ENCODE measurements at places on chromosomes 5 and 9.

DNA sequence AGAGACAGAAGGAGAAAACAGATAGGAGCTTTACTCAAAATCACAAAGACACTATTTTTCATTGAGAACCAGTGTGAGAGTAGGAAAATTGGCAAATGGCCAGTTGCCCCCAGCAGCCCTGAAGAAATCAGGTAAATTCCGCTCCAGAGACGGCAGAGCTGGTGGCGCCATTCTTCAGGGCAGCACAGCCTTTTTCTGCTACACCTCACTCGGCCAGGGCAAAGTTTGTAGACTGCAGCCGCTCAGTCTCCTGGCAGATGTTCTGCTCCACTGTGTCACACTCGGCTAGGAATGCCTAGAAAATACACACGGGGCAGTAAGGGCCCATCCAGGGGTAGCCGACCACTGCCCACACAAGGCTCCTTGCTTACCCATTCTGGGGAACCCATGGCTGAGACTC, 9.5 kb downstream of the BAG1 start:
- DNase-seq, result no peak

DNA sequence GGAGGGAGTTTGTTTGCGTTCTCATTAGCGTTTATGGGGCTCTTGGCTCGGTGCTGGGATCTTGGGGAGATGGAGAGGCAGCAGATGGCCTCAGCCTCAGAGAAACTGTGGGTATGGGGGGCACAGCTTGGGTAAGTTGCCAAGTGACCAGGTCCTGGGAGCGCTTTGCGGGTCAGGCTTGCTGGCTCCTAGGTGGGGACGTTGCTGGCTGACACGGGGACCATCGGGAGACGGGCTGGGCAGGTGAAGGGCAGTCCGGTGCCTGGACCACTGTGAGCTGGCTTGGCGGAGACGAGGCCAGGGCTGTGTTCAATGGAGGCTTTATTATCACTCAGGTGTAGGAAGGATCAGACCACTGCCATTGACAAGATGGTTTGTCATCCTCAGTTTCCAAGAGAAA, 30.0 kb downstream of the FGD3 start:
- DNase-seq, result no peak

GRCh38 chr9:11319538-11319937, 706.7 kb upstream of the PTPRD start:
- no peak for DNase-seq

DNA sequence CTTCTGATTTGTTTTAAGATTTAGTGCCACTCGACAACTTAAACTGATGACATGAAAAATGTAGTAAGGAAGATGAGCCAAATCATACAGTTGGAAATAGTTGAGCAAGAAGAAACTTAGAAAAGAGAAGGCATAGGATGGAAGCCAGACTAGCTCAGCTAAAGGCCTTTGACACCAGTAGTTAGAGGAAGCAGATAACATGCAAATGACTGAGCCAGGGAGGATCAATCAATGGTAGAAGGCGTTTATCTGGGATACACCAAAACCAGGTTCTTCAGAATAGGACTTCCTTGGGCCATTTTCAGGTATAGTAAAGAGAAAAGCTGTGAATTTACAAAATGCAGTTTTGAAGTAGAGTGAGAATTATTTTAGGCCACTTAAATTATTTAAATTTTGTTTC, 3.2 kb downstream of the TDRD7 start:
- DNase-seq, result peak; percentile 31

DNA sequence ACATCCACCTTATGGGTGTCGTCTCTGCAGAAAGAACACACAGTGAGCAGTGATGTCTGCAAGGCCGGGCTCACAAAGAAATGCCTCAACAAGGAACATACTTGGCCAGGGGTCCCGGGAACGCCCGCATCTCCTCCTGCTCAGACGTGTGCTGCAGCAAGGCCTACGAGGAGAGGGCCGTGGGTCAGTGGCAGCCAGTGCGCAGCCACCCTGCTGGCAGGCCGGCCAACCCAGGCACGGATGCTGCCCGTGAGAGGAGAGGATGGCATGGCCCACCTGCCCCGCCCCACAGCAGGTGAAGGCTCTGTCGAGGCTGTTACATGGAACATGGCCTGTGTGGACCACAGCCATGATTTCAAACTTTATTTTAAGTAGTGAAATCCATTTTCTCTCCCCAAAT, 19.3 kb downstream of the SEC16A start:
- DNase-seq, result no peak

GRCh38 chr5:131262953-131263541, 806 bp upstream of the CDC42SE2 start:
- no peak for DNase-seq

- no peak for DNase-seq
These were observed 47.8 kb upstream of the CTXN3 start for GRCh38 chr5:127601111-127601510.

All from HL-60 (cell line).